Activated gamma-delta T cell treated with anti-CD3 and anti-CD28 coated beads, Interleukin-2, amount 50 U/mL, for 16 hours (primary cell): ENCODE measurements at places on chromosomes 7 and 10.

GRCh38 chr10:27893358-27893954, 105.4 kb downstream of the ODAD2 start:
- DNase-seq: no peak

DNA sequence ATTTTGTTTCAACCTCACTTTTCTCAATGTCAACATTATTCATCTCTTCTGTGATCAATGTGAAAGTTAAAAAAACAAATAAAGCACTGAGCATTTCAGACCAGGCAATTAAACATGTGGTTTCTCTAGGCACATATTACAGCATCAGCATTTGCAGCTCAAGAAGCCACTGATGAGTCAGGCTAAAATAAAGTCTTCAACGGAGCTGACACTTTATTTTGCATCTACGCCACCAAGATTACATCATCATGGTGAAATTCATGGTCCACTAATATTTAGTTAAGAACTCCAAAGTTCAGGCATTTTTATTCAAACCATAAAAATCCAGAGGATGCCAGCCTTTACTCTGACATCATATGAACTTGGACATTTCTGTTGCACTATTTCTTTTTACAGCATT, 33.0 kb downstream of the MAGI2 start:
- no peak for DNase-seq

DNA sequence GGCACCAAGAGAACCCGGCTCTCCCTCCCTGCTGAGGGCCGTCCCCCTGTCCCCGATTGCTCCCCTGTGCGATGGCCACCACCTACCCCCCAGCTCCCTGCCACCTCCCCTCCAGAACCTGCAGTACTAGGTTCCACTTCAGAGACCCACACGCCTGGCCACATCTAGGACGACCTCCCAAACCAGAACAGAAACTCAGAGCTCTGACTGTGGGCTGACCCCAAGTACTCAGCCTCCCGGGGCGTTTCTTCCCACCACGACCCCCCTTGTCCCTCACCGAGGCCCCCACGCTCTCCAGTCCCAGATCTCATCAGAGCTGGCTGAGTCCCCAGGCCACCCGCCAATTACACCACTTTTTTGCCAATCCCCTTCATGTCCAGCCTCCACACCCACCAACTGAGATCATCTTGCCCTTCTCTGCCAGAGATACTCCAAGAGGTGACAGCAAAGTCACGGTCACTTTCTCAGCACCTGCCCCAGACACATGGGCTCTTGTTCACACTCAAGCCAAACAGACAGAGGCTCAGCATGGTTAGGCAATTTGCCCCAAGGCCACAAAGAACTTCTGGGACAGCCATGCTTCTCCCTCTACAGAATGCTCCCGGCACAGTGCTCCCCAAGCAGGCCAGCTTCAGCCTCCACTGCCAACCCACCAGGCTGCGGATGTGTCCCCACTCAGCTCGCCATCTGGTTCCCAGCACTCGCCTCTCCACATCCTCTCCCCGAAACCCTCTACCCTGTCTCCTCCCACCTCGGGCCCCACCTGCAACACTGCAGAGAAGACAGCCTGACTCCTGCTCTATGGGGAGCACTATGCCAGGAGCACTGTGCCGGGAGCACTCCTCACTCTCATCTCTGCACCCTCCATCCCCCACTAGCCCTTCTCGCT, 4.7 kb downstream of the TMEM120A start:
- DNase-seq: no peak

- no peak for DNase-seq
These were observed 76.3 kb downstream of the FOXL3 start for GRCh38 chr7:366161-366803.

DNA sequence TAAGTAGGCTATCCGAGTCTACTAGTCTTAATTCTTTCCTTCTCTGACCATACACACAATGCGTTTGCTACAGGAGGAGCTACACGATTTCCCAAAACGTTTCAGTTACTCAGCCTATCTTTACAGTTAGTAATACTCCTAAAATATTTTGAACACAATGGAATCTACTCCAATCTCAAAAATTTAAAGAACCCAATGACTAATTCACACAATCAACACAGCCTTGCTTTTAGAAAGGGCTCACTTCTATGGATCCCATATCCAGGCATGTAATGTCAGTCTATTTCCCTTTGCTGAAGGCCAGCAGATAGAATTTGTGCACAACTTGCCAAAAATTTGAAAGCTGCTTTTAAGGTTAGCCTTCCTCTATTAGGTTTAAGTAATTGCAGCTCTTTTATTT, 107.2 kb downstream of the VPS41 start:
- no peak for DNase-seq

DNA sequence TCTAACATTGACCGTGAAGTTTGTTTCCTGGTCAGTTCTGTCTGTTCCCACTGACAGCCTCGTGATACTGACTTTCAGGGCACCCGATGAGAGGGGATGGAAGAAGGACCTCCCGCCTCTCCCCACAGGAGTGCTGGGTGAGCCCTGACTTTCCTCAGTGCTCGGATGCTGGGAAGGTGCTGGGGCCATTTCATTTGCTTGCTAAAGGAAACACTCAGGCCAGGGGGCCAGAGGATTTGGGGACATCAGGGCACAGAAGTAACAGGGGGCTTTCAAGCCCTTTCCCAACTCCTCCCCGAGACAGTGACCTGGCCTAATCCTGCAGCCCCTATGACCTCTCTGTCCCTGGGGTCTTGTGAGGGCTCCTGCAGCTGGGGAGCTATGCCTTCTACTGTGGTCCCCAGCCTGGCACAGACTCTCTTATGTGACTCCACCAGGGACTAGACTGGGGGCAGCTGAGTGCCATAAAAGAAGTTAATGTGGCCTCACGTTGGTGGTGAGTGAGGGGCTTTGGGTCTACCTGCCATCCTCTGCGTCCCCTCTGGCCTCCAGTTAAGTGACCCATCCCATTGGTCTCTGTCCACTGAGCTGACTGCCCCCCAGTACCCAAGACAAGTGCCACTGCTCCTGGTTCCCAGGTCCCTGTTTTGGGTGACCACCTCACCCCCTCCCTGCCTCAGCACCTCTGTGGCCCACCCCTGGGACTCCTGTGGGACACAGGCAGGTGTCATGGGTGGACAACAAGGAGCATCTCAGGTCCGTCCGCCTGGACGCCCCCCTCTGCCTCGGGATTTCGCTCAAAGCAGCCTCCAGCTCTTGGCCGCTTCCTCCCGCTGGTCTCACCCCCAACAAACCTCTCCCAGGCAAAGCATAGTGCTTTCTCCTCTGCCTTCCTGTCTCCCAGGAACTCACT, 33.4 kb upstream of the HSPA12A start:
- DNase-seq: no peak

DNA sequence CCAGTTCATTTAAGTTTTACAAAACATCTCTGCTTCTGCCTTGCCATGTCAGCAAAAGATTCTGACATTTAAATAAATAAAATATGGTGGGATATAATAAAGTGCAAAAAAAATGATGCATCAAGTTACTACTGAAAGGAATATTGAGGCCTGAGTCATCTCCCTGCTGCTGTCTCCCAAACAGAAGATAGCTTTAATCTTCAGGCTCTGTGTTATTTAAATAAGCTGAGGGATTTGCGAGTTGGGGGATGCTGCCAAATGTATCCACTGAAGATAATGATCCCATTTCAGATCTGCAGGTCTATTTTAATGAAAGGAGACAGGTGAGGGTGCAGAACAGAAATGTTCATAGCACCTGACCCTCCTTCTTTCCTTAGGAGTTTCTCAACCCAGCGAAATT, 720.8 kb downstream of the AUTS2 start:
- DNase-seq: no peak

DNA sequence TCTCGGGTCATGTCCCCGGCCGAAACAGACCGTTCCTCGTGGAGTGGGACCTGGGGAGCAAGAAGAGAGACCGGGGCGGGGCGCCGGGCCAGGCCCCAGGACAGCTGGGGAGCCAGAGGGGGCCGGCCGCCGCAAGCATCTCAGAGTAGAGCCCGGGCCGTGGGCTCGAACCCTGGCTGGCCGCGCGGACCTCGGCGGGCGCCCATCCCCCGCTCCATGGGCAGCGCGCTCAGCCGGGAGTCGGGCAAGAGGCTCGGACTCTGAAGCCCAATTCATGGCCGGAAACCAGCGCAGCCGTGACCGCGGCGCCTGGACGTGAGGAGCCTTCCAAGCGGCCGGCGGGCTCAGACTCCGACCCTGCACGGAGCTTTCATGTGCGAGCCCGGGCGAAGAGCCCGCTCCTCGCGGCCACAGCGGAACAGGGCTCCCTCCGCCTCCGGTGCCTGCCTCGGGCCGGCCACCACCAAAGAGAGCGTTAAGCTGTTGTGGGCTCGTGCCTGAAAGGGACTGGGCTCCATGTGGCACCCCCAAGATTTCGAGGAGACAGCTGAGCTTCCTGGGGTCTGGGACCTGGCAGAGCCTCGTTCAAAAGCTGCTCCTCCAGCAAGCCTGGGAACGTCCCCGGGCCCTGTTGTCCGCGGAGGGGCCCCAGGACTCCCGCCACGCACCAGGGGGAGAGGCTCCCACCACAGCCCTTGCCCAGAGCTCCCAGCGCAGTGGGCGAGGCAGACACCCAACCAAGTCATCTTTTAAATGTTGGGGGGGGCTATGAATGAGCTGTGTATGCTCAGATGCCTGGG, 757 bp upstream of the GRID1 start:
- DNase-seq: no peak

- no peak for DNase-seq
These were observed 34.2 kb upstream of the NEBL start for GRCh38 chr10:20931156-20931795.

GRCh38 chr10:97664282-97664850, 22.7 kb downstream of the AVPI1 start:
- no peak for DNase-seq

DNA sequence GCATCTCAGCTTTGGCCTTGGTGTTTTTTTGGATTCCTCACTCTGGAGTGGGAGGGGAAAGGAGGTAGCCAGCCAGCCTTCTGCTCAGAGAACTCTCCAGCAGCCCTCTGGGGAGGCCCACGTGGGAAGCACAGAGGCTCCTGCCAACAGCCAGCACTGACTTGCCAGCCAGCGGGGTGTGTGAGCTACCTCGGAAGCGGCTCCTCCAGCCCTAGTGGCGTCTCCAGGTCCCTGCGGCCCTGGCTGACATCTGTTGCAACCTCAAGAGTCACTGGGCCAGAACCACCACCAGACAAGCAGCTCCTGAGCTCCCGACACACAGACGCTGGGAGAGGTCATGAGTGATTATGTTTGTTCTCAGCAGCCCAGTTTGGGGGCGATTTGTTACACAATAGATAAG, 180.2 kb upstream of the FZD8 start:
- DNase-seq: no peak

DNA sequence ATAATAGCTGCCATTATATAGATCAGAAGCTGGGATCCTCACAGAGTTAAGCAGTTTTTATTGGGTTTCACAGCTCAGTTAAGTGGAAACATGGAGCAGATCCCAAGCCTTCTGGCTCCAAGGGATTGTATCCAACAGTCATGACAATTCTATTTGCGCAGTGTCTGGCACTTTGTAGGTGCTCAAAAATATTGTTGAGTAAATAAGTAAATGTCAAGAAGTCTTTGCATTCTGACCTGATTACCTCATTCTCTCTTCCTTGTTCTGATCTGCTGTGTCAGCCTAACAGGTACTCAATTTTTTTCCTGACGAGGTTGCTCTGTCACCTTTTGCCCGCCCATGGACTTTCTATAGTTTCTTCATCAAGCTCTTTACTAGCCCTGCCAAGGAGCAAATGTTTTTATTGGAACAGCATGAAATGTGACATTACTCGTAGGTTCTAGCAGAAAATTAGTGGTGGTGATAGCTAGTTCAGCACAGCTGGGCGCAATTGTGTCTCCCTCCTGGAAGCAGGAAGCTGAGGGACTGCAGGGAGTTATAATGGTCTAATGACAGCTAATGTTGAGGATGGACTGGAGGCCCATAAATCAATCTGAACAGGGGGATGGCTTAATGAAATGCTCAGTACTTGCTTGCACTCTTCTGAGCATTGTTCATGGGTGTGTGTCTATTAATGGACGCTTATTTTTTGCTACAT, 680.2 kb downstream of the CCSER2 start:
- DNase-seq: no peak

- DNase-seq: no peak
These were observed 119.6 kb downstream of the NPY start for GRCh38 chr7:24403557-24403956.

- no peak for DNase-seq
These were observed 71.9 kb downstream of the JCAD start for GRCh38 chr10:29987471-29987870.

DNA sequence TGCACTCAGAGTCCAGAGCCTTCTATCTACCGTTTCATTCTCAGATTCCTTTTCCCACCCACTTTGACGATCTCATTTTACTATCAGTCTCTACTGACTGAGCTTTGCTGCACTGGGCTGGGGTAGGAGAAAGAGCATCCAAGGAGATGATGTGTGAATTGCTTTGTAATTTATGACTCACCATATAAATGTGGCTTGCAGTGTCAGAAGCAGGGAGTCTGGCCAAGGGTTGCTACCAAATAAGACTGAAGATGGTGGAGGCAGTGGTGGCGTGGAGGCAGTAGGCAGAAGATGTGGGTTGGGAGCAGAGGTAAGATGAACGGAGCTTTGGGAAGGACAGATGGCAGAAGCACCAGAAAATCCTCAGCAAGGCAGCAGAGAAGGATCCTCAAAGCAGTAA, 73.3 kb upstream of the AGK start:
- no peak for DNase-seq

GRCh38 chr7:91034459-91035368, 229.5 kb upstream of the FZD1 start:
- no peak for DNase-seq

- no peak for DNase-seq
These were observed 54.3 kb upstream of the DPYSL4 start for GRCh38 chr10:132132421-132132841.

- no peak for DNase-seq
These were observed 49.1 kb downstream of the AOC1 start for GRCh38 chr7:150901160-150902035.

DNA sequence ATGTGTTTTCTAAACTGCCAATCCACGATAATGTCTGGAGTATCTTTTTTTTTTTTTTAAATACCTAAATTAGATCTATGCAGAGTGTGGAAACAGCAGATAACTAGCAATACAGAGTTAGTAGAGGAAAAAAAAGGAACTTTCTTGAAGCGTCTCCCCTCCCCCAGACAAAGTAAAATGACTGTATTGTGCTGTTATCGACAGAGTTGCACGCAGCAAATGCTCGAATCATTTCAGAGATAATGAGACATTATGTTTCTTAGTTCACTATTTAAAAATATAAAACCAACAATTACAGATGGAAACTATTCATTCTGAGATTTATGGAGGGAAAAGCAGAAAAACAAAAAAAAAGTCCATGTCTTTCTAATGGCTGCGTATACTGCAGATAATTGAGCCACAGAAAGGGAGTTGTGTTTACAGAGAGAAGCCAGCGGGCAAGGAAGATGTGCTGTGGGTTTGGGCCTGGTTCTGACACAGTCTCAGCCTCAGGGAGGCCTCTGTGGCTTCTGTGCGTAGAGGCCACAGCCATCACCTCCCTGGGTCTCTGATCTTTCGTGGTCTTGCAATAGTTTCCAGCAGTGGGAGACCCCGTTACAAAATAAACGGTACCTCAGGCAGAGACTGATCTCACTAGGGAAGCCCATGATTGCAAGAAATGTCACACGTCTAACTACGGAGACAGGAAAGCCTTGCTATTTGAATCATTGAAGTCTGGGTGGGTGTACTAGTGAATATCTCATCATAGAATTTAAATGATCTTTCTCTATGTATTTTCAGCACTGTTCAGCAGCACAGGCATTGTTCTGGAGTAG, 19.1 kb upstream of the KLF6 start:
- DNase-seq: peak; percentile 55

GRCh38 chr7:66921396-66921917, 432 bp downstream of the TMEM248 start:
- no peak for DNase-seq

- no peak for DNase-seq
These were observed 516.9 kb downstream of the DNAJB6 start for GRCh38 chr7:157853789-157854065.
